Frontal cortex (tissue), 4 donors: ENCODE measurements at places on chromosomes 16 and 17. TPM values are rescaled to one million over a fixed set of nuclear protein-coding genes. Genes with fewer than 3 reads are reported as not detected.
A peak's percentile ranks its signal among the peaks of the same experiment; 100 is the strongest.

- DNase-seq: peak; percentile 36
Observed at GRCh38 chr16:89710709-89711564, 9.4 kb upstream of the SPATA2L start.

DNA sequence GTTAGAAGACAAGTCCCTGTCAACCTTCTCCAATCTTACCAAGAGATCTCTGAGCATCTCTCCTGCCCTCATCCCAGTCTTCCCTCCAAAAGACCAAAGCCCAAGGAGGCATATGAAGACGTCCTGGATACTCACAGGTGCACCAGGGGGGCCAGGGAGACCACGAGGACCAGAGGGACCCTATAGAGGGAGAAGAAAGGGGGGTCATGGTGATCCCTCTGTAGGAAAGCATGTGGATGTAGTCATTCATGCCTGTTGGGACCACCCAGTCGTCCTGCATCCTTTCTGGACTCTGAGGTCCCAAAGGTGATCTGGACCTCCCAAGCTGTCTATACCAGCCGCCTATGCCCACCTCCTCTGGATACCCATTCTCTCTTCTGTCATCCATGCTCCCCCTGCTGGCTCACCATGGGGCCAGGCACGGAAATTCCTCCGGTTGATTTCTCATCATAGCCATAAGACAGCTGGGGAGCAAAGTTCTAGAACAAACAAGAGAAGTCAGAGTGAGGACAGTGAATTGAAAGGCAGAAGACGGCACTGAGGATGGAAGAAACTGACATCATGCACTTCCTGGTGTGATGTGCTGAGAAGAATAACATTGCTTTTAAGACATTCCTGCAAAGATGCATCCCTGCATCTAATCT is 3.3 kb downstream of the COL1A1 start:
- DNase-seq: peak; percentile 66

DNA sequence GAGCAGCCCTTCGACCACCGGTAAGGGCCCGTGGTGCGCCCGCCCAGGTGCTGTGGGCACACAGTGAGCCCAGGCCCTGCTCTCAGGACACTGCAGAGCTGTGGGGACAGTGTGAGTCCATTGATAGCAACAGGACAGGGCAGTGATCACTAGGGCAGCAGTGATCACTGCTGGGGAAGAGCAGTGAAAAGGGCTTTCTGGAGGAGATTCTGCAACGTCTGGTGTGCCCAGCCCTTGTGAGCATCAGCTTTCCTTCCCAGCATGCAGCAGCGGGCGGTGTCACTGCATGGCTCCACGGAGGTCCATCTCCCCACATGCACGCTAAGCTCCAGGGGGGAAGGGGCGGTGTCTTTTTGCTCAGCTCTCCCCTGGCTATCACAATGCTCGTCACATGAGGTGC is 32.1 kb downstream of the MAP1LC3B start:
- no peak for DNase-seq

HSD17B2 gene
- under 0.01 TPM for total RNA-seq

RAB11FIP4 gene
- 48.1 TPM for total RNA-seq

- no peak for DNase-seq
Observed at GRCh38 chr17:320809-321385, 31.7 kb downstream of the RPH3AL start.

GRCh38 chr17:2215616-2216364 is 87.8 kb downstream of the SMG6 start:
- DNase-seq: peak; percentile 59

- DNase-seq: no peak
Observed at GRCh38 chr16:65598621-65599020, 476.8 kb upstream of the CDH11 start.

DNA sequence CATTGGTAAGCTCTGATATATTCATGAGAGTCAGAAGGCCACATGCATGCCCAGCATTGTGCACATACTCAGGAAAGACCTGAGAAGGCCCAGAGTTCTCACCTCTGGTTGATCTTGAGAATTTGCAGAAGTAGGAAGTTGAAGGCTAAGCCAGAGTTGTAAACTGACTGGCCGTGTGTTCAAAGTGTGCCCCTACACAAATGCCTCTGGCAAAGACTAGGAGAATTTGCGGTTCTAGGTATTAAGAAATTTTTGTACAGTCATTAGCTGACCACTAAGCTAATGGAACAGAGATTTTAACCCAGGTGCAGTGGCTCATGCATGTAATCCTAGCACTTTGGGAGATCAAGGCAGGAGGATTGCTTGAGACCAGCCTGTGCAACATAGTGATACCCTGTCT is 25.0 kb downstream of the FBXL20 start:
- DNase-seq: no peak

TRPV2 gene
- total RNA-seq: 2.4 TPM

GRCh38 chr17:79802736-79803420 is 6.0 kb upstream of the CBX8 start:
- no peak for DNase-seq

DNA sequence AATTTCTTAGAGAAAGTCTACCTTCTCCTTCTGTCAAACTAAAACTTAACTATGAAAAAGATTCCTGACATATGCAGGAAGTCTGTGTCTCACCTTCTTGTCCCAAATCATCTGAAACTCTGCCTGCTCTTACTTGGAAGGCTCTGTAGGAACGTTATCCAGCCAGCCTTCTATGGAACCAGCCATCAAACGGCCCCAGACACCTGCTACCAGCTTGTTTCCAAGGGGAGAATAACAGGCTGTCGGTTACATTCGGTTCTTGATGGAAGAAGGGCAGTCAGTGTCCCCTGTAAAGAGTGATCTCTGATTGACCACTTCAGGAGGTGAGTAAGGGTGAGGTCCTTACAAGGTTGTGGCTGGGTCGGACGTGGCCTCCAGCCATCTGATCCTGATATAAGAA is 1.7 kb downstream of the ADAMTS18 start:
- DNase-seq: no peak

- DNase-seq: no peak
Observed at GRCh38 chr17:2905696-2906501, 109.7 kb downstream of the RAP1GAP2 start.

- DNase-seq: no peak
Observed at GRCh38 chr16:55466209-55466608, 12.8 kb upstream of the MMP2 start.

MYH1 gene
- total RNA-seq: not detected

DNA sequence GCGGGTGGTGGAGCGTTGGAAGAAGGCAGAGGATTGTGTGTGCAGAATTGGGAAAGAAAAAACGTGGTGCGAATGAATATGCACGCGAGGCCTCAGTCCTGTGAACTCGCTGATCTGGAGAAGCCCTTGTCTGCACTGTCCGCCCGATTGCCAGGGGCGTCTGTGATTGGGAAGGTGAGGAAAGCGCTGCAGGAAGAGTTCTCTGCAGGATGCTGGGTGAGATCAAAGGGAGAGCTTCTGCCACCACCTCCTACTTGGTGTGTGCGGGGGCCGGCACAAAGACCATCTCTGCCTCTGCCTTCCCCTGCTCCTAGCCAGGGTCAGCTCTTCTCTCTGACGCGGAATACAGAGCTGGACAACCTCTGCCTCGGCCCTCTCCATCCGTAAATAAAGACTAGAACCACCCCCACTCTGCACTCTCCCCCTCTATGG is 841 bp upstream of the RAB5C start:
- no peak for DNase-seq

DNA sequence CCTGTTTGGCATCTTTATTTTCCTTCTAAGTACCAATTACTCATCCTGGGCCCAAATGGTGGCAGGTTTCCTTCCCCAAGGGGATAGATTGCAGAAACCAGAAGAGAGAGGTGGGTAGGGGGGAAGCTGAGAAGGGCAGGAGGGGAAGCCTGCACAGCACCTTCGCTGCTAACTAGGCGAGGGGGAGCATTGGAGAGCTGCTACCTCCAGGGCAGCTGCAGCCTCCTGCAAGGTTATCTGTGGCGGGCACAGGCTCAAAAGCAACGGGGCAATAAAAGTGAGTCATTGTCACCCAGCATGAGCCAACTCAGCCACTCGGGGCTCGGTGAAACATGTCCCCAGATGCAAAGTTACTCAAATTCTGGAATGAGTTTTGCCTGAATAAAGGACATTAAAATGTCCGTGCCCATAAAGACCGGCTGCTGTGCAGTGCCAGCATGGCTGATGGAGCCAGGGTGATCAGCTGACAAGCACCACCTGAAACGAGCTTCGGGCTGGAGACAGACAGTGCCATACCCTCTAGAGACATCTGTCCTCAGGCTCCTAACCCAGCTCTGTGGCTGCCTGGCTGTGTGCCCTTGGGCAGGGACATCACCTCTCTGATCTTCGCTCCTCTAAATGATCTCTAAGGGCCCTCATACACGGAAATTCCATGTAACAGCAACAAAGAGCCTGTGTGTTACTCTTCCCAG is 68.1 kb upstream of the GRIN2A start:
- DNase-seq: no peak

MYADML2 gene
- 0.41 TPM for total RNA-seq

DNA sequence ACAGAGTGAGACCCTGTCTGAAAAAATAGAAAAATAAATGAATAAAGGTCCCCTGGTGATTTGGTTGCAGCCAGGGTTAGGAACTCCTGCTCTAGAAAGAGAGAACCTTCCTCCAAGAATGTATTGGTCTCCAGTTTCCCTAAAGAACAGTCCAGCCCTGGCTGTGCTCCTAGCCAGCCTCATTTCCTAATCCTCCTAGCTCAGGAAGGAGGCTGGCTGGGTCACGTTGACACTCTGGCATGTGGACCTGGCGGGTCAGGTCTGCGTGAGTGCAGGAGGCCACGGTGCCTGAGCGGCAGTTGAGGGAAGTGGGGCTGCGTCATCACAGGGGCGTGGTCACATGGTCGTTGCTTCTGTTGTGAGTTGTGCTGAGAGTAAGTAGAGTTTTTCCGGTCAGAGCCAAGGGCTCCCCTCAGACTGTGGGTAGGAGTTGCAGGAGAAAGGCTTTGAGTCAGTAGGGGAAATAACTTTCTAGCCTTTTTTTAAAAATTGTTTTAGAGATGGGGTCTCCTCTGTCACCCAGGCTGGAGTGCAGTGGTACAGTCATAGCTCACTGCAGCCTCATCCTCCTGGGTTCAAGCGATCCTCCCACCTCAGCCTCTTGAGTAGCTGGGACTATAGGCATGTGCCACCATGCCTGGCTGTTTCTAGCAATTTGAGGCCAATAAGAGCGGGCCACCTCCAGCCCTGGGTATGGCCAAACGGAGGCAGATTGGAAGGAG is 194.0 kb upstream of the CIBAR2 start:
- DNase-seq: peak; percentile 54

DLX4 gene
- total RNA-seq: not detected
